T-helper 1 cell treated with Interleukin-12 subunit alpha and Interleukin-12 subunit beta and Interleukin-4 antibody, amounts not matched to agents 30 ng/mL and 1 ng/mL, for 36 hours (primary cell): ENCODE measurements at places on chromosomes 5 and 9. TPM values are rescaled to one million over a fixed set of nuclear protein-coding genes. Genes with fewer than 3 reads are reported as not detected.

The DHFR gene
- total RNA-seq = 49.8 and 49.9 TPM in 2 replicates

The FAXDC2 gene
- not detected in 2 replicates for total RNA-seq

The GABRA1 gene
- total RNA-seq = not detected in 2 replicates

The CCDC112 gene
- 0.66 and 0.88 TPM in 2 replicates for total RNA-seq

The LHX2 gene
- not detected in 2 replicates for total RNA-seq

The ARHGEF28 gene
- not detected in 2 replicates for total RNA-seq

The QRFP gene
- not detected in 2 replicates for total RNA-seq

The HTR1A gene
- total RNA-seq = not detected in 2 replicates

The NUP214 gene
- total RNA-seq = 68.0 and 78.4 TPM in 2 replicates

The OTULINL gene
- 23.9 and 26.6 TPM in 2 replicates for total RNA-seq

The C5orf22 gene
- 26.2 and 28.1 TPM in 2 replicates for total RNA-seq

The SV2C gene
- 0.07 and 0.17 TPM in 2 replicates for total RNA-seq

The TNFSF15 gene
- 3.8 and 3.9 TPM in 2 replicates for total RNA-seq

The CDKN2A gene
- 22.9 and 23.3 TPM in 2 replicates for total RNA-seq

The IRF1 gene
- 533 and 545 TPM in 2 replicates for total RNA-seq

The C9 gene
- not detected in 2 replicates for total RNA-seq

The LMNB1 gene
- total RNA-seq = 207 and 210 TPM in 2 replicates

The ANKRD31 gene
- 0.12 and 0.29 TPM in 2 replicates for total RNA-seq

The NEURL1B gene
- 1.3 TPM in 2 replicates for total RNA-seq

The RABGAP1 gene
- total RNA-seq = 33.9 and 38.1 TPM in 2 replicates

The SURF2 gene
- 17.5 and 21.2 TPM in 2 replicates for total RNA-seq

The SLC46A2 gene
- not detected in 2 replicates for total RNA-seq

The PTGS1 gene
- total RNA-seq = 0.27 and 0.34 TPM in 2 replicates

The OR2K2 gene
- not detected in 2 replicates for total RNA-seq

The PCAT7 gene
- total RNA-seq = not detected in 2 replicates

The PCDHGB6 gene
- total RNA-seq = 0.22 and 0.37 TPM in 2 replicates

The PRDM9 gene
- total RNA-seq = not detected in 2 replicates

The GMCL2 gene
- total RNA-seq = not detected in 2 replicates

The CDO1 gene
- total RNA-seq = 0.46 and 0.61 TPM in 2 replicates

The WNK2 gene
- total RNA-seq = 0.20 and 0.22 TPM in 2 replicates

The PPP3R2 gene
- total RNA-seq = not detected in 2 replicates

The CORO2A gene
- 3.8 and 3.9 TPM in 2 replicates for total RNA-seq

The NTRK2 gene
- 1.4 and 1.5 TPM in 2 replicates for total RNA-seq

The DND1 gene
- 3.9 and 4.5 TPM in 2 replicates for total RNA-seq

The MLANA gene
- not detected in 2 replicates for total RNA-seq

The ISCA1 gene
- total RNA-seq = 25.3 and 25.8 TPM in 2 replicates

The INSYN2B gene
- not detected in 2 replicates for total RNA-seq

The PAEP gene
- not detected in 2 replicates for total RNA-seq

The SPATA31D4 gene
- not detected in 2 replicates for total RNA-seq

The PARP8 gene
- 91.4 and 91.7 TPM in 2 replicates for total RNA-seq

The ZNF462 gene
- total RNA-seq = 0.71 TPM in 2 replicates

The C5orf34 gene
- total RNA-seq = 5.7 and 6.5 TPM in 2 replicates

The ARID3C gene
- 0.49 TPM in 1 of 2 replicates, not detected in the other for total RNA-seq

The MARVELD2 gene
- total RNA-seq = 0.17 TPM in 1 of 2 replicates, not detected in the other

The PCDHGC4 gene
- total RNA-seq = 0.37 TPM in 1 of 2 replicates, not detected in the other
